ENCODE measurements at places on chromosomes 6 and 20.

GRCh38 chr20:22805219-22805618, 220.8 kb upstream of the FOXA2 start:
- DNase-seq: no peak

GRCh38 chr20:34216382-34216742, 24.9 kb upstream of the ASIP start:
- no peak for DNase-seq

GRCh38 chr6:127190552-127190951, 72.1 kb downstream of the RSPO3 start:
- no peak for DNase-seq

- DNase-seq: no peak
Measured at GRCh38 chr20:38833154-38833856, 27.8 kb downstream of the PPP1R16B start.

- no peak for DNase-seq
Measured at GRCh38 chr6:131412960-131413830, 159.8 kb upstream of the ARG1 start.

DNA sequence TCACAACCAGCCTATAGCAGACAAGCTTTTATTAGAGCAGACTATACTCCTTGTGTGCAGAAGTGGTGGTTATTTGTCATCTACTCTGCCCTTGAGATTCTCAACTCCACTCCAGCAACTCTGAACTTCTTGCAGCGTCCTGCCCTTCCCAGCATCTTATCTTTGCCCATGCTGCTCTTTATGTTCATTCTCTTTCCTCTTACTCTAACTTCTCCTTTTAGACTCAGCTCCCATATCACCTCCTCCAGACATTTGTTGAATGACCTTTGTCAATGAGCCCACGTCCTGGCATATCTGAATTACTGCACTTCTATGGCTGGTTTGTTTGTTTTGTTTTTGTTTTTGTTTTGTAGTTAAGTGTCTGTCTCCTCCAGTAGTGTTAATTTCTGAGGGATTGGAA, 81.2 kb downstream of the KCNQ5 start:
- DNase-seq: no peak

DNA sequence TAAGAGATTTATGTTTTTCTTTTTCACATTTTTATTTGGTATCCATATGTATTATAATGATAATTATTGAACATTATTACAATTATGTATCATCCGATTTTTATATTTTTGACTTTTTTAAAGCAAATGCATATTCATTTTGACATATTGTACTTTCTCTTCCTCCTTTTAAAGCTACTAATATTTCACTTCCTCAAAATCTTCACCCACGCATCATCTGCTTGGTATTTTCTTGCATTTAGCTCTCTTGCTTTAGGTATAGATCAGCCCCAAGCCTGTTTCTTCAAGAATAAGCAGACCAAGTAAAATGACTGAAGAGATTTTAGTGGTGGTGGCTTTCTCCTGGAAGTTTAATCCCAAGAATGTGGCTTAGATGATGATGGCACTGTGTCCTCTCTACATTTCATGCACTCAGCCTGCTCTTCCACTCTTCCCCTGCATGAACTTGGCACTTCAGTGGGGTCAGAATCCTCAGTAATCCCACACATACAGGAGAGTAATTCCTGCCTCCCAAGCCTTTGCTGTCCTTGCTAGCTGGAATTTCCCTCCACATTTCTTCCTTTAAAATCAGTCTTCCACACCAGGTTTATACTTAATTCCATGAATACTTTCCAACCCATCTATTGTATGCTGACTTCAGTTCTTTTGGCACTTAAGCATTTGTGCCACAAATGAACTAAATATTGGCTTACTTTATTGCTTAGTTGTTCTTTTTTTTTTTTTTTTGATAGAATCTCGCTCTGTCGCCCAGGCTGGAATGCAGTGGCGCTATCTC, 8.2 kb downstream of the NCOA7 start:
- DNase-seq: no peak

GRCh38 chr20:17941087-17941825, 27.3 kb downstream of the SNX5 start:
- DNase-seq: no peak

GRCh38 chr6:19759117-19759880, 77.9 kb upstream of the ID4 start:
- no peak for DNase-seq

GRCh38 chr20:61934716-61935530, 130.8 kb downstream of the TAF4 start:
- no peak for DNase-seq

GRCh38 chr20:21134883-21135493, 9.1 kb downstream of the KIZ start:
- no peak for DNase-seq

GRCh38 chr6:71579902-71580301, 291.3 kb downstream of the OGFRL1 start:
- DNase-seq: no peak

DNA sequence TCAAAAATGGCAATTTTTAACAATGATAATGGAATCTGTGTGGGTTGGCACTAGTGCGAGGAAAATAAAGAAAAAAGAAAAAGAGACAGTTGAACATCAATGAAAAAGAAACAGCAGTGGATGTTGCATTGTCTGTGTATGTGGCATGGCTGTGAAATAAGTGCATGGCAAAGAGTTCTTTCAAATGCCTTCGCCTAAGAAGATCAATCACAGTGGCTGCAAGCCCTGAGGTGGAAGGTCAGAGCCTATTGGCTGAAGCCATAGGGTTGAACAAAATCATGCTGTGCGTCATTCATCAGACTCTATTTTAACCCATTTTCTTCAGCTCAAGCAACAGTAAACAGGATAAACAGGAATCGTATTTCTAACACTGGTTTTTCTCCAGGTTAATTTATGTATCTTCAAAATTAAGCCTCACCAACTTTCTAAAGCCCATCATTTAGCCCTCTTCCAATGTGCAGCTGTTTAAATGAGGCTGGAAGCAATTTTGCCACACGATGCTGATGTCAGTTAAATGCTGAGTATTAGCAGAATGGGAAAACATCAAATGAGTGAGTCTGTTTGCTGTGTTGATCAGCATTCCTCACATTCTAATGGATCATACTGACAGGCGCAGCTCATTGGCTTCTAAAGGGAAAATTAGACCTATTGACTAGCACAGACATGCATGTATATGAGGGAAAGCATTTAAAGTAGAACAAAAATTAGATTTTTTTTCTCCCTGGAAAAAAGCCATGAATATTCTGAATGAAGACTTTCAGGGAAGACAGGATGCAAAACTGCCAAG, 955.9 kb upstream of the EYS start:
- DNase-seq: no peak

DNA sequence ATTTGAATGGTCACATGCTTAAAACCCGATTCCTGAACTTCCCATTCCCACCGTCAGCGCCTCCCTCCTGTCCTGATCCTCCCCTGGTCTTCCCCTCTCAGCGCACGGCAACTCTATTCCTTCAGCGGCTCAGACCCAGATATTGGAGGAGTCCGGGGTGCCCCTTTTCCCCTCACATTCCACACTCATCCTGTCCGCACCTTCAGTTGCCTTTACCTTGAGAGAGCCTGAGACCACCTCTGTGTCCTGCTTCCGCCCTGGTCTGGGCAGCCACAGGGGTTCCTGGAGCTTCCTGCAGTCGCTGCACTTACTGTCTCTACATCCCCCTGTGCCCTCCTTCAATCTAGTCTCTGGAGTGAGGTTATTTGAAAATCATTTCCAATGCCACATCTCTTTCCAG, 193.4 kb downstream of the BCAS1 start:
- DNase-seq: no peak

DNA sequence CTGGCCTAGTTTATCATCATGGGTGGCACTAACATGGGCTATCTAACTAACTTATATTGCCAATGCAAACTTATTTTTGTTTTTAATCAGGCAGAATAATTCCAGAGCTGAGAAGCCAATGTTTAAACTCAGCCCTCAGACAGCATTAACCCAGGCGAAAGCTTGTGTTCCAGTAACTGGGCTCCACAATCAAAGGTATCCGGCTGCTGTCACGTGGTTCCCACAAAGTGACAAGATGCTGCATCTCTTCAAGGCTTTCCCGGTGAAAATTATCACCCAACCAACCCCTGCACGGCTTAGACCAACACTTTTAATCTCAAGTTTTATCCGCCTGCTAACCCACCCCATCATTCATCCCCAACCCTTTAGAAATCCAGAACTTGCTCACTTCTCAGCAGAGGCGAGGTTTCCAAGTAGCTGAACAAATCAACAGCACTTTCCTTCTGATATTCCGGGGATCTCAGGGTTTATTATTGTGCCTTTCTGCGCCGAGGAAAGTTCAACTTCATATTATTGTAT, 885 bp downstream of the MTCL3 start:
- no peak for DNase-seq

GRCh38 chr6:108114841-108115597, 40.5 kb upstream of the OSTM1 start:
- DNase-seq: no peak

- DNase-seq: no peak
Measured at GRCh38 chr20:57457243-57458095, 66.3 kb downstream of the RBM38 start.

DNA sequence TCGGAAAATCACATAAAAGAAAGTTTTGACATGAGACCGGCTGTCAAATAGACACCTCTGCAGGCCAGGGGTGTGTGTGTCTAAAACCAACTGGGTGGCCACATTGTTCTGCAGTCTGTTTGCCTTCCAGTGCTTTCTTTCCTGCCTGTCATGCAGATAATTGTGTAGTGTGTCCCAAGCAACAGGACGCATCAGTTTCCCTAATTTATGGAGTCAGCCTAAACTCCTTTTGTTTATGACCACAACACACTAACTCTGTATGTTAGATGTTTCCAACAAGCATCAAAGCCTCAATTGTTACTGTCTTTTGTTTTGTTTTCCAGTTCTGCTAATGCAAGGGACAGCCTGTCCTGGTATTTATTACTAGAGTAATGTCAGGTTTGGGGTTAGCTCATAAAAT, 205.7 kb downstream of the ATXN1 start:
- no peak for DNase-seq

DNA sequence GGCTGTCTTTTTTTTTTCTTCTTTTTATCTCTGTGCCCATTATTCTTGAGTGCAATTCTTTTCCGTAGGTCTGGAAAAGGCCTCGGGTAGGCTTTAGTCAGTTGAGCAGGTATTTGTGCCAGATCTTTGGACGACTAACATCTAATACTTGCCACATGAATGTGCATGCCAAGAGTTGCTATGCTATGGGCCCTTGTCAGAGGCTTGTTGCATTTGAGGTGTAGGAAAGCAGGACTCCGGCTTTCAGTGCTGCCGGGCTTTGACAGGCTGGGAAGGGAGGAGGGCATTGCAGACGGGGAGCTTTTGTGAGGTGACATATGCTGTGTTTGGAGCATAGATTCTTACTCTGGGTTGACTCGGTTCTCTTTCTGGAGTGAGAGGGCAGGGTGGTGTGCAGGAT, 10.2 kb downstream of the LRRC1 start:
- no peak for DNase-seq

DNA sequence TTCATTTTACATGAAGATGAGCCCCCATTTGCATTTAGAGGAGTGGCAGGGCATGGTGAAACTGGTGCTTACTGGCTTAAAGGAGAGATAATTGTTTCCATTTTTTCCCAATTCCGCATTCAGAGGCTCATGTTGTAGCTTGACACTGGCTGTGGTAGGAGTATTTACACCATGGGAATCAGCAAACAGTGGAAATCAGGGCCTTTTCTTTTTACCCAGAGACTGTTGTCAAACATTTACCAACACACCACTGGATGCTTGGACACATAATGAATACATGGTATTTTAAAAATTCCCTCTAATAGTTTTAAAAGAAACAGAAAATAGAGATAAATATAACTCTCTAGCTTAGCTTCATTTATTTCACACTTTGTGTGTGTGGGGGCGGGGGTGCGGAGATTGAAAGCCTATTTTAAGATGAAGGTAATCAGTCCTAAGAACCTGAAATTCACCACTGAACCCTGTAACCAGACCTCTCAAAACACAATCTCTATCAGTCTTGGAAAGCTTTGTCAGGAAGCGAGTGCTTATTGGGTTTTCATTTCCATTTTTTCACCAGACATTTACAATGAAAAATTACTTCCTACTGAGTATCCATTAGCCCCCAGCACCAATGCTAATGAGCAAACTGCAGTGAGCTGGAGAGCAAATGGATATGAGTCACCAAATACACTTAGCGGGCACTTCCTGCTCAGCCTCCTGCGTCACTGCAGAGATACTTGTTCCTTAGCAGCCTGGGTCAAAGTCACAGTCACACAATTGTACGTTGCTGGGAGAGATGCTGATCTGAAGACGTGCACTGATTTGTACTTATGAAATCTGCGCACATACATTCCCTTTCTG, 532.0 kb downstream of the BCKDHB start:
- DNase-seq: no peak

GRCh38 chr20:46014517-46015396, 6.0 kb downstream of the MMP9 start:
- no peak for DNase-seq

- no peak for DNase-seq
Measured at GRCh38 chr6:103819509-103819908, 1040.2 kb downstream of the HACE1 start.

DNA sequence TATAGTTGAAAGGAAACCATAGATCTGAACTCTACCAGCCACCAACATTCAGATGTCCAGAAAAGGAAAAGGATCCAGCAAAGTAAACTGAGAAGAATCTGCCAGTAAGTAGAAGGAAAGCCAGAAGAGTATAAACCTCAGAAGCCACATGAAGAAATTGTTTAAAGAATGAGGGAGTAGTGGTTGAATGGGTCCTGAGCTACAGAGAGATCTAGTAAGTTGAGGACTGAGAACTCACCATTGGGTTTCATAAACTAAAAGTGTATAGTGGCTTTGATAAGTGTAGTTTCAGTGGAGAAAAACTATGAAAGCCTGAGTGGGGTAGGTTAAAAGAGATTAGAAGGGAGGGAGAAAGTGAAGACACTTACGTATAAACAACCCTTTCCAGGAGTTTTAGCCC, 32.0 kb upstream of the SUMO4 start:
- DNase-seq: no peak

Data from omental fat pad (tissue), 4 donors.